ENCODE measurements at places on chromosomes 12 and 14.

DNA sequence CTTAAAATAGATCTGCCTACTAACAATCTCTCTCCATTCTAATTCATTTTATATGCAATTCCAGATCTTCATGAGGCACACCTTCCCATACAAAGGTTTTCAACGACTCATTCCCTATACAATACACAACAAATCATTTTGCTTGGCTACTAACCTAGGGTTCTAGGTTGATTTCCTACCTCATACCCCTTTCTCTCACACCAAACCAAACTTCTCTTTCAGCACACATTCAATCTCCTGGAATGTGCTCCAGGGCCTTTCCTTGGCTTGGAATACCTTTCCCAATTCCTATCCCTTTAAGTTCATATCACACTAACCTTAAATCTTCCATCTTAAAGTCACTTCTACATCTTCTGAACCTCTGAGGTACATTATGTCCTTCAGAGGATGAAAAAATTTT lies 38.7 kb upstream of the MTERF2 start:
- DNase-seq = no peak

DNA sequence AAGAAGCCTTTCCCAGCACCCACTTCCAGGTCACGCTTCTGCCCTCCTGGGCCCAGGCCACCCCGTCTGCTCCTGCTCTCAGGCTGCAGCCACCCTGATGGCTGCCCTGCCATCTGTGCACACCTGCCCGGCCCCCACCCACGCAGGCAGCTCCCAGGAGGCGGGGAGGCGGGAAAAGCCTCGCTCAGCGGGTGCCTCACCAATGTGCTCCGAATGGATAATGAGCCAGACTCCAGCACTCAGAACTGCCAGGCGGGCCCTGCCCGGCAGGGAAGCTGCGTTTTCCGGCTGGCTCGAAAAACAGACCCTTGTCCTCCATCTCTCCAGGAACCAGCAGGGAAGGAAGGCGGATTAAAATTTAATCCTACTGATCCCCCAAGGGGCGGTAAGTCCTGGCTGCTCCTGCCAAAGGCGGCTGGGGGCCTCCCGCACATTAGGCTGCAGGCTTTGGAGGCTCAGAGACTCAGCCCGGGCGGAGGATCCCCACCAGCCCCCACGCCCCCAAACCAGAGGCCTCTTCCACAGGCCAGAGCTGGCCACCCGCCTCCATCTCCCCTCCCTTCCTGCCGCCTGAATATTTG lies 104.0 kb downstream of the NCOR2 start:
- no peak for DNase-seq

- DNase-seq = no peak
Measured at GRCh38 chr12:110424237-110424636, 20.7 kb upstream of the ANAPC7 start.

DNA sequence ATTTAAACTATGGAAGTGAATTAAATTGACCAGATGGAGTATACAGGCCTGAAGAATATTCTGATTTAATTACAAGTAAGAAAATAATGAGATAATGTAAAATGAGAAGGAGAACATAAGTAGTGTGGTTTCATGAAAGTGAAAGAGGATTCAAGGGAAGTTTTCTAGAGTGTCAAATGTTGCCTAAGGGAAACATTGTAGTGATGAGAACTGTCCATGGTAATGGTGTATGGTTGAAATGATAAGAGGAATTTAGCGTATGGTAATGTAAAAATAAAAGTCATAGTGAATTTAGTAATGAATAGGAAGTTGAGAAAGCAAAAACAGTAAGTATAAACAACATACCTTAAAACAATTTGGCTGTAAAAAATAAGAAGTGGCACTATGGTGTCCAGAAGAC lies 1954.6 kb upstream of the FLRT2 start:
- no peak for DNase-seq

DNA sequence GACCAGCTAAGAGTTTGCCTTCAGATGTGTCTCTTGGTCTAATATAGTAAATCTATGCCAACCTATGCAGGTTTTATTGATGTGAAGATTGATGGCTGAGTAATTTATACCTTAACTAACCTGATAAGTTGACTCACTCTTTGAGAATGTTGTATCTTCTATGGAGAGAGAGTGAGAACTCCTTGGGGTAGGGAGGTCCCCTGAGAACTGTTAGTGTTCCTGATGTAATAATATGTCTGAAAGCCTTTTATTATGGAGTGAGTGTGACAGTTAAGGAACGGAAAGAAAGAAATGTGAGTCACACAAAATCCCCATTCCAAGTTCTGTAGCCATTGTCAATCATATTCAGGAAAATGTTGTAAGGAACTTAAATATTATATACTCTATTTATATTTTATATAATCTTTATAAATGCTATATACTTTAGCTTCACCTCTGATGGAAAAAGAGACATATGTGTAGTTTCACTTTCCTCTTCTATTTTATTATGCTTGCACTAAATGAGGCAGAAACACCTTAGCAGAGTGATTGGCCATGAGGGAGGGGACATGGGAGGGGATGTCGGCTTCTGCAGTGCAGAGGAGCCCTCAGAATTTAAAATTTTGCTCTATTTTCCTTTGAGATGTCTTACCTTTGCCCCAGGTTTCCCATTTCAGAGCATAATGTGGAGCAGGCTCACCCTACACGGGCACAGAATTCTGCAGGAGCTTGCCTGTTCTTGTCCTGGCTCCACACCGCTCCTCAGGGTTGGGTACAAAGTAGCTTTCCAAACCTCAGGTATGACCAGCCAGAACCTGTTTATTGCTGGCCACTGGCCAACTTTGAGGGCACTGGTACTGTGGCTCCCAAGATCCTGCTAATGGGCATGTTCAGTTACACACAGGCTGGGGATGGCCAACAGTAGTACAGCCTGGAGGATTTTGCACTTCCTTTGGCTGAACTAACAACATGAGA lies 57.7 kb downstream of the ARF6 start:
- peak; percentile 26 for DNase-seq

DNA sequence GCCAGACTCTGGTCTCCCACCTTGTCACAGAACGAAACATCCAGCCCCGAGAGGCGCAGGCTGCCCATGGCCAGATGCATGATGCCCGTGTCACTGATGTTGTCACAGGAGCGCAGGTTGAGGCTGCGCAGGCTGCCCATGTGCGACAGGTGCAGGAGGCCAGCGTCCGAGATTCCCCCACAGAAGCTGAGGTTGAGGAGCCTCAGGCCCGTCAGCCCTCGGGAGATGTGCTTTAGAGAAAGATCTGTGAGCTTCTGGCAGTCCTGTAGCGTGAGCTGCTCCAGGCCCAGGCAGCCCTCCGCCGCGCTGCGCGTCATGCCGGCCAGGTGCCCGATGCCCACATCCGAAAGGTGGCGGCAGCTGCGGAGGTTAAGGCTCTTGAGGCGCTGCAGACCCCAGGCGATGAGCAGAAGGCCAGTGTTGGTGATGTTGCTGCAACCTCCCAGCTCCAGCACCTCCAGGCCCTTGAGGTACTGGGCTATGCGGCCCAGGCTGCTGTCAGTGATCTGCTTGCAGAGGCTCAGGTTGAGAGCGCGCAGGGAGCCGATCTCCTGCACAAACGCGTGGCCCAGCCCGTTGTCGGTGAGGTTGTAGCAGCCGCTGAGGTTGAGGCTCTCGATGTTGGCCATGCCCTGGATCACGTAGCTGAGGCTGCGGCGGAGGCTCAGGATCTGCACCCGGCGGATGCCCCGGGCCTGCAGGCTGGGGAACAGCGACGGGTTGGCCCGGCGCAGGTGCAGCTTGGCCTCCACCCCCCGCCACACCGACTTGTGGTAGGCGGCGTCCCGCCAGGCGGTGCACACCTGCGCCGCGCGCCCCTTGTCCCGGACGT lies 991 bp downstream of the FBXL14 start:
- DNase-seq = peak; percentile 37

DNA sequence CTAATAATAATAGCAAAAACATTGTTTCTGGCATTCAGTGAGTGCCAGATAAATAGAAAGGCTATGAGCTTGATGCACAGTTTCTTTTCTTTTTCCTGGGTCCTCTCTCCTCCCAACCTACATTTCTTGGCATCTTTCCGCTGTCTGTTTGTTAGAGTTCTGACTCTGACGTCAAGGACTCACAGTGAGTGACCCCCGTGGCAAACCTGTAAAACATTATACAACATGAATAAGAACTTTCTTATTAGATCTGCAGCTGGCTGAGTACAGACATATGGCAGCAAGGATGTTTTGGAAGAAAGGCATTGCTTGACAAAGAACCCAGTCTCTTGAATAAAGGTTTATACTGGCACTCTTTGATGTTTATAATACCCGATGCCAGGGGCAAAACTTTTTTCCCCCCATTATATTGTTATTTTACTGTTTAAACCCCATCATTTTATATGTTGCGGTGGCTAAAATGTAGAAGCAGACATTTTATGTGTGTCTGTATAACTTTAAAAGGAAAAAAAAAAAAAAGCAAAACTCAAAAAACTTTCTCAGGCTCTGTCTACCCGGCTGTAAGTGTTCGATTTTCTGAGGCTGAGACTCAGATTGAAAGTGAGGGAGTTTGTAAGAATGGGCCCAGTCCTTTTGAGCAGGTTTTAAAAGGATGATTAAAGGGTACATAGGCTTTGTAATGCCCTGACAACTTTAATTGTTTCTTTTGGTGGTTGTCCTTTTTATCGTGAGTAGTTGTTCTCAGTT lies 159.3 kb downstream of the PDE3A start:
- no peak for DNase-seq

DNA sequence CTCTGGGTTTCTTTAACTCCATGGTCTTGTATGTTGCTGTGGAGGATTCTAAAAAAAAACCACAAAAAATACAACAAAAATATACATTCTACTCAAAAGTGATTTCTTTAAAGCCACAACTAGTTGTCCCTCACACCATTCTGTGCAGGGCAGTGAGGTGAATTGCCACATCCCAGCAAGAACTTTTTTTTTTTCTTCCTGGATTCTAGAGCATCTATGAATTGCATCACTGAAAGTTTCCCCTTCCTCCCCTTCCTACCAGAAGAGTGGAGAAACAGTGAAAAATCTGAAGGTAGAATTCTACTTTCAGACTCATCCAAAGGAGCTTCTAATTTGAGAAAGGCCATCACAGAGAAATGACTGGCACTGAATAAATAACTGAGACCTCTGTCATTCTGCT lies 395.3 kb downstream of the AEBP2 start:
- DNase-seq = no peak

- DNase-seq = no peak
Measured at GRCh38 chr14:59428581-59429012, 36.6 kb downstream of the GPR135 start.

- DNase-seq = no peak
Measured at GRCh38 chr12:117850048-117850447, 118.7 kb downstream of the KSR2 start.

DNA sequence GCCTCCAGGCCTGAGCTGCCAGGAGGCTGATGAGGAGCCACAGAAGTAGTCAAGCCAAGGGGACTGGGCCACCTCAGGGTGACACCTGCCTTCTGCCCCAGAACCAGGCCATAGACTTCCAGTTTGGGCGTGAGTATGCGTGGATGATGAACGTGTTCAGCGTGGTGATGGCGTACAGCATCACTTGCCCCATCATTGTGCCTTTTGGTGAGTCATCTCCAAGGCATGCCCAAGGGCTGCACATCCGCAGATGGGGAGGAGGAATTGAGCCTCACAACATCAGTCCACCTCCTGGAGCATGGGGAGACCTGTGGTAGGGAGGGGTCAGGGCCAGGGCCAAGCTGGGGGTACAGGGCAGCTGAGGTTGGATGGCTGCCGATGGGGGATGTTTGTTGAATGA lies 22.3 kb downstream of the NGB start:
- DNase-seq = no peak

- no peak for DNase-seq
Measured at GRCh38 chr12:51864833-51865670, 16.5 kb upstream of the FIGNL2 start.

DNA sequence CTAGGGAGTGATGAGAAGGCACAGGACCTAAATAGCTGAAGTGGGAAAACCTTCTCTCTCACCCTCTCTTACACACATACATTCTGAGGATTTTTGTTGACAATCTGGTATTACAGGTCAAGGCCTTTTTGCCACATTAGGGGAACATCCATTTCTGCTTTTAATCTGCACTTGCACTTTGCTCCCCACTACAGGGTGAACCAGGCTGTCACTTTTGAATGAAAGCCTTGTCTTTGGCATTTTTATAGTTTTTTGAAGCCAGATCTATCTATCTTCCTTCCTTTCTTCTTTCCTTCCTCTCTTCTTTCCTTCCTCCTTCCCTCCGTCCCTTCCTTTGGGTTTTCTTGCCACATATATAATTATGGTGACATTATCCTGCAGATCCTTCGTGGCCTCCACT lies 165.9 kb upstream of the OTX2 start:
- no peak for DNase-seq

GRCh38 chr12:79945433-79945832 lies 10.5 kb upstream of the PPP1R12A start:
- DNase-seq = no peak

- no peak for DNase-seq
Measured at GRCh38 chr12:86659985-86660384, 403.8 kb upstream of the MGAT4C start.

GRCh38 chr12:125229878-125230530 lies 164.8 kb downstream of the AACS start:
- DNase-seq = no peak

GRCh38 chr12:115313929-115314328 lies 630.0 kb upstream of the TBX3 start:
- no peak for DNase-seq

DNA sequence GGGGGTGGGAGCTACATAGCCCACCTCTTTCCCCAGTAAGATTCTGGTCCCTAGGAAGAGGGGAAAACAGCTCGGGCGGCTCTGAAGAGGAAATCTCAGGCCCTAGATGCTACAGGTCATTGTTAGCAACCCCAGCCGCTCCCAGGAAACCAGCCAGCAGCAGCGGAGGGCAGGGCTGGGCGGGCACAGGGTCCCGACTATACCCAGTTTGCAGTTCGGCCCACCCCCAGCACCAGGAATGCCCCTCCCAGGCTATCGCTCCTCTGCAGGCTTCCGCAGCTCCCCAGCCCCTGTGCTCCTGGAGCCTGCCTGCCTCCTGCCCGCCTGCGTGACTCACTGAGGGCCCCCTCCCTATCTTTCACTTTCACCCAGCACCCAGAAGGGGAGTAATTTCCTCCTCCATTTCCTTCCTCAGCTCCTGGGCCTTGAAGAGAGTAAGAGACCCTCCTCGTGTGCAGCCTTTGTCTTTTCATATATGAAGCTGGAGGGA lies 27.2 kb upstream of the PNMA1 start:
- DNase-seq = peak; percentile 54

GRCh38 chr12:46459111-46459510 lies 86.5 kb upstream of the SLC38A2 start:
- no peak for DNase-seq

All from CD4-positive, alpha-beta T cell treated with Interferon alpha-2 for 1 hour (primary cell).